T-helper 2 cell treated with Interferon-gamma antibody and Interleukin-4, amounts not matched to agents 5 μg/mL and 100 μg/mL, for 36 hours (primary cell): ENCODE measurements at places on chromosomes 4 and X.

- DNase-seq: no peak
These were observed 999.4 kb downstream of the GLUD2 start for GRCh38 chrX:122046815-122047214.

GRCh38 chr4:136850446-136850845, 681.8 kb downstream of the PCDH18 start:
- DNase-seq: no peak

DNA sequence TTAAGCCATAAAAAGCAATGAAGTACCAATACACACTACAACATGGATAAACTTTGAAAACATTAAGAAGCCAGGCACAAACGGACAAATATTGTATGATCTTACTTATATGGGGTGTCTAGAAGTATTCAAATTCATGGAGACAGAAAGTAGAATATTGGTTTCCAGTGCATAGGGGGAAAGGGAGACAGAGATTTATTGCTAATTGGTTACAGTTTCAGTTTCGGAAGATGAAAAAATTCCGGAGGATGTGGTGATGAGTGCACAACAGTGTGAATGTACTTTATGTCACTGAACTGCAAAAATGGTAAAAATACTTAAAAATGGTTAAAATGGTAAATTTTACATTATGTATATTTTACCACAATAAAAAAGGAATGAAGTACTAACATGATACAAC, 5.1 kb upstream of the PRDX4 start:
- DNase-seq: no peak

GRCh38 chr4:121034017-121034416, 38.3 kb downstream of the NDNF start:
- DNase-seq: no peak

DNA sequence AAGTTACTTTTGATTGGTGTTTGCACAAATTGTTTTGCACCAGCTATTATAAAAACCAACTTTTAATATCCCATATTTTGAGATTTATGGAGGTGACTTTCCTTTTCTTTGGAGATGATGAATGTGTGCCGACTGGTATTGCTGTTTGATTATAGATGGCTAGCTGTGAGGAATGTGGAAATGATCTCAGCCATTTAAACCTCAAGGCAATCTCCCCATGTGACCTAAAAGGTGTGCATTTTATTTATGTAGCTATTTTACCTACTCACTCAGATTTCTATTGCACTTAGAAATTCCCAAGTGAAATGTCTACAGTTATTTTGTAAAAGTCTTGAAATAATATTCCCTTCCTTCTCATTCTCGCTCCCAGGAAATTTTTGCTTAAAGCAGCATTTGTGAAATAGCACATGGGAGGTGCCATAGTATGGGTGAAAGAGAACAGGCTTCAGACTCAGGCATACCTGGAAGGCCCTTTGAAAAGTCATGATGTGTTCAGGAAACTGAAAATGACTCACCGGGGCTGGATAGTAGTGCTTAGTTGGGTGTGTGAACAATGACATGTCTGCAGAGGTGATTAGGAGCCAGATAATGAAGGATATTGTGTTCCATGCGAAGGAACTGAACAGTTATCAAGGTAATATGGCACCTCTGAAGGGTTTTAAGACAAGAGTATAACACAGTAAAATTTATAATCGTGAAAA, 247.6 kb downstream of the CBLL2 start:
- no peak for DNase-seq

DNA sequence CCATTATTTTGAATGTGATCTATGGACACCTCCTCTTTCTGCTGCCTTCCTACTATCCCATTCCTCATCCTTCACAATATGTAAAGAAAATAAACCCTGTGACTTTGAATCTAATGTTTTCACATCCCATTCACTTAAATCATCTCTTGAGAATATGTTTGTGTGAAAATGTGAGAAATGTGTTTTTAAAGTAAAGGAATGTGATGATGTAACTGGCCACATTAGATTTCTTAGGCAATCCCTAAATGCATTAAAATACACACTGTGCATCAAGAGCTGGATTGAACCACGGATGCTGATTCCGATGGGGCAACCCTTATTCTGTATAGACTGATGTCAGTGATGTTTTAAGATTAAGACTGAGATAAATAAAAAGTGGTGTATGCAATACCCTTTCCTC, 558.9 kb upstream of the TENM3 start:
- DNase-seq: no peak

DNA sequence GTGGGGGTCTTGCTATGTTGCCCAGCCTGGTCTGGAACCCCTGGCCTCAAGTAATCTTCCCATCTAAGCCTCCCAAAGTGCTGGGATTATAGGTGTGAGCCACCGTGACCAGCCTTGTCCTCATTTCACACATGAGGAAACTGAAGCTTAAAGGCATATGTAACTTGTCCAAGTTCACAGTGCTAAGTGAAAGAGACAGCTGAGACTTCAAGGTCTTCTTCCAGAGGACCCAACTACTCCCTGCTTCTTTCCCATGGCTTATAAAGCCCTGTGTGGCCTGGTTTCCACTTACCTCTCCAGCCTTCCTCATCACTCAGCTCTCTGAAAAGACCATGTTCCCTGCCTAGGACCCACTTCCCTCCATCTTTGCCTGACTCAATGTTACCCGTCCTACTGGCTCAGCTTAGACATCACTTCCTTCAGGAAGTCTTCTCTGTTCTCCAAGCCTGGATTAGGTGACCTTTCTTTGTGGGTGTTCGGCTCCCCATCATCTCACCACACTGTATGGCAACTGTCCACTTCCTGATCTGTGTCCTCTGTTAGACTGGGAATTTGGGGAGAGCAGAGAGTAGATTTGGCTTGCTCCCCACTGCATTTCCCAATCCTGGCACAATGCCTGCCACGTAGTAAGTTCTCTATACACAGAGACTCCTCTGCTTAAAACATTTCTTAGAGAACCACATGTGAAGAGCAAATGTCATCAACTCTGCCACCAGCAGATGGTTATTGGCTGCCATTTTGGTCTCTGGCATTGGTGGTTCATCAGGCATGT, 30.4 kb upstream of the LAMP2 start:
- no peak for DNase-seq

DNA sequence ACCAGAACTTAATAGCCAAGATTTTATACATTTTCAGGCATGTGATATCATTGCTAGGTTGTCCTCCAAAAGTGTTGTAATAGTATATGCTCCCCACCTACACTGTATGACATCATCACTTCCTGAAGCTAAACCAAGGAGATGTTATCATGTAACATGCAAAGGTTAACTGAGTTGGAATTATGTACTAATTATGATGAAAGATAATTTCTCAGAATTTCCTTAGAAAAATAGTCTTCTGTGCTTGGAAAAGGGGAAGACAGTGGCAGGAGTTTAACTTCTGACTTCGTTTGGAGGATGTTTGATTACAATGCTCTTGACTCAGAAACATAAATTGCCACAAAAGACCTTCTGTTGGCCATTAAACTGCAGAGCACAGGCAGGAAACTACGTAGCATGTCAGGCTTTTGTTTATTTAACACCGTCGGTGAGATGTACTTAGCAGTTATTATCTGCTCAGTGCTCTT, 83.6 kb upstream of the GUCY1A1 start:
- peak; percentile 10 for DNase-seq

DNA sequence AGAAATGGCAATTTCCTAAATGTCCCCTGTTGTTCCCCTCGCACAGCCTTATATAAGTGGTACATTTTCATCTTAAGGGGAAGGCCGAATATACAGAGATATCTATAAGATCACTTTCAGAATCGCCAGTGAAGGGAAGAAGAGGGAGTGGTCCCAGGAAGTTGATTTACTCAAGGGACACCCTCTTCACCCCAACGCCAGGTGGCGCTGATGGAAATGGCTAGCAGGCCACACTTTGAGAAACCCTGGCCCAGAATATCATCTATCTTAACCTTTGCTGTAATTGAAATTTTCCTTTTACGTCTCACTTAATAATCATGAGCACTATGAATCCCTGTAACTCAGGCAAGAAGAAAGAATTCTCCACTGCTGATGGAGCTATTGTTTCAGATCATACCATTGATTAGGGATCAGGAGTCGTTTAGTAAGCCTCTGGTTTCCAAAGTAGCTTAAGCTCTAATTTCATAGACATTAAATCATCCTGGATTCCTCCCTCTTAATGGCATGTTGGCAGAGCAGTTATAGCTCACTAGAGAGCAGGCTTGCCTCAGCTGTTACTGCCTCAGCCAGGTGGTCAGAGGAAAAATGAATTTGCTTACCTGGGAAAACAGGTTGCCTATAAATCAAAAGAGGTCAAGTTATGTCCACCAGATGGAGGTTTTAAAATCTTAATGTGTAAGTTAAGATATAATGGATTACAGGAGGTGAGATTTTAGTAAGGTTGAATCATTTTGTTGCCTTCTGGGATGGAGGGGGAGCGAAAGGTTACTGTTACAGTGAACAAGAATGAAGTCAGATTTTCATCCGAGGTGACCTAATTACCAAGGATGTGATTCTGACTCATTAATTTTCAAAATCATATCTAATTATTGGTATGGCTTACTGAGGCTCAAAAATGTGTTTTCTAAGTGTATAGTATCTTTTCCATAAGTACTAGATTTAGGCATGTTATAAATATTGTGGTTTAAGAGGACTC, 941.2 kb upstream of the TENM3 start:
- DNase-seq: no peak

DNA sequence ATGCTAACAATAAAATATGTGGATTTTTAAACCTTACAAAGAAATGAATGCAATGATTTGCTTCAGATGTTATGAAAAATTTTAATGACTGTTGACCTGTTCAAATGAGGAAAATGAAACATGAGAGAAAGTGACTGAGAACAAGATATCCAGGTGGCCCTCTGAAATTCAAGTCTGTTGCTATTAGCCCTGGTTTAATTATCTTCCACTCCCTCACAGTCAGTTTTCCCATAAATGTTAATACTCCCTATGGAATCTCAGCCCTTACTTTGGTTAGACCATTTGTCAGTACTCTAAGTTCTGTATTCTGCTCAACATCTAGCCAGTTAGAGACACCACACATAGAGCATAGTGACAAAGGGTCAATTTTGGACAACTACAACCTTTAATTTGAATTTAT, 327.8 kb downstream of the PDGFC start:
- DNase-seq: no peak

GRCh38 chr4:34922325-34922724, 1322.0 kb downstream of the ARAP2 start:
- DNase-seq: no peak

DNA sequence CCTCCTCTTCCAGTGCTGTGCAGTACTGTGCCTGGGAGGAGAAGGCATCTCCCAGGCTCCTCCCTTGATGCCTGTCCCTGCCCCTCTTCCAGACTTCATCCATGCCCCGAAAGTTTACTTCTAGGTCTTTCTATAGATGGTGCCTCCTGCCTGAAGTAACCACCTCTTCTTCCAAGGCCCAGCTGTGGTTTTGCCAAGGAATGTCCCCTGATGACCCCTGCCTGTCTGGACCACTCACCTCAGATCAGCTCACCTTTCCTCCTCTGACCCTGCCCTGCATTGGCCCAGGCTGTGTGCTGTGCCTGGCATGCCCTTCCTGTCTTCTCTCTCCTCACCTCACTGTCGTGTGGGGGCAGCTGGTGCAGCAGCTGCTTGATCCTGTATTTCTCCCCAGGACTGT, 6.8 kb downstream of the PRICKLE3 start:
- DNase-seq: no peak

- no peak for DNase-seq
These were observed 255.8 kb upstream of the GPRIN3 start for GRCh38 chr4:89563431-89563830.

GRCh38 chrX:35722128-35722527, 76.0 kb upstream of the MAGEB16 start:
- DNase-seq: no peak

DNA sequence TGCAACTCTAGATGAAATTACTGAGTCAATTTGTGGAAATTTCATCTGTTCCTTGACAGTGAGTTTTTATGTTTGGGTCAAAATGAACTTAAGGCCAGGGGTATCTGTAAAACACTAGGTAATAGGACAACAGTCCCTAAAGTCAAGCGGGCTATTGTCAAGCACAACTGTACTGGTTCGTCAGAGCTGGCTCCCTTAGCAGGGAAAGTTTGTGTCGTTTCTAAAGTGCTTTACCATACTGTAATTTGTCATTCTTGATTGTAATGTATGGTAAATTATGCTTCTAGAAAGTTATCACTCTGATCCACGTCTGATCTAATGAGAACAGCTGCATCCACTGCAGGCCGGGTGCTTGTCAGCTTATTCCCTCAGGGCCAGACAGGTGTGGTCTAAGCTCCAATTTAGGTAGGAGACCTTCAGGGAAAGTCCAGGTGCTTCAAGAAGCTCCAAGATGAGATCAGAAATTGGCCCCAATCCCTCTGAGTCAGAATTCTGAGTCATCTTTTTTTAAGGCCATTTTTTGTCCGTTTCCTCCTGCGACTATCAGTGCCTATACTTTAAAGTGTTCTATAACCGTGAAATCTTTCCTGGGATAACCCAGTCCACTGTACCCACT, 92.2 kb downstream of the PALLD start:
- DNase-seq: no peak

DNA sequence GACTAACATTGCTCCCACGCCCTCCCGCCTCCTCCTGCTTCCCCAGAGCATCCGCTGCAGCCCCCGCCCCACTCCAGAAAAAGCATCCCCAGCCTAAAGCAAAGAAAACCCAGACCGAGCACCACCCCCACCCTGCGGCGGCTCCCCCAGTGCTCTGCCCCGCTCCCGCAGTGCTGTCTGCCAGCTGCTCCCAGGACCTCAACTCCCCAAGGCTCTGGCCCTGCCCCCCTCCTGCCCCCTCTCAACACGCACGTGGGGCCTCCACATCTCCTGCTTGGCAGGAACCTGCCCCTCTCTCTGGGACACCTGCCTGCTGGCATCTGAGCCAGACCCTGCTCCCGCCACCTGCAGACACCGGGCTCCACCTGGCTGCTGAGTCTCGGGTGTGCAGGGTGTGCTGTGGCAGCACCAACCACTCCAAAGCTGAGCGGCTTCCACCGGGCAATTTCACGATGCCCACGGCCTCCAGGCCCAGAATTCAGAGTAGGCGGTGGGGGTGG, 79.4 kb downstream of the FAM53A start:
- DNase-seq: no peak

DNA sequence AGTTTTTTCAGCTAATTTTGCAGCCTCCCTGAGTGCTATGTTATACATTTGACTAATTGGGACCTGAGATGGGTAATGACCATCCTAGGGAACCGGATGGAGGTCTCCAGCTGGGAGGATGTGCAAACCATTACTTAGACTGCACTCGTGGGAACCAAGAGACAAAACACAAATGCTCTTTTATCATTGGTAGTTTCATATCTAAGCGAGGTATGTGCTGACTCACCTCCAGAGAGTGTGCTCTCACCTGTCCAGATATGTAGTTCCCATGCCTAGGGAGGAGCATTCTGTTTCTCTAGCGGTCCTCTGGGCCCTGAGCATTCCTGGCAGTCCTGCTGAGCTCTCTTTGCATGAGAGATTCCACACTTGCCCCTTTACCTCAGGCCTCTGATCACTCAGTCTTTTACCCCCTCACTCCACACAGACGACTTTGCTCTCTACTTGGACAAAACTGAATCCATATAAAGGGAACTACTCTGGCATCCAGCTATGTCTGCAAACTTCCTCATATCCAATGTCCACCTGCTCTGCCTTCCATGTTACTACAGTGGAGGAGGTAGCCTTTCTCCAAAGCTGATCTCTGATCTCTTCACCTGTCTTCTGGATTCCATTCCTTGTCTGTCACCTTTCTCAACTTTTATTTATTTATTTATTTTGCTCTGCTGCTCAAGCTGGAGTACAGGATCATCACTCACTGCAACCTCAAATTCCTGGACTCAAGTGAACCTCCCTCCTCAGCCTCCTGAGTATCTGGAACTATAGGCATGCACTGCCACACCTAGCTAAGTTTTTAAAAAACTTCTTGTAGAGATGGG, 88.4 kb downstream of the LRP2BP start:
- no peak for DNase-seq
